ENCODE measurements at places on chromosomes 12 and 14. TPM values are rescaled to one million over a fixed set of nuclear protein-coding genes. Genes with fewer than 3 reads are reported as not detected.
A peak's percentile ranks its signal among the peaks of the same experiment; 100 is the strongest.

GRCh38 chr14:54916101-54916500 lies 13.5 kb upstream of the GCH1 start:
- no peak for DNase-seq

GRCh38 chr14:61234215-61234916 lies 46.8 kb downstream of the TMEM30B start:
- no peak for DNase-seq

DNA sequence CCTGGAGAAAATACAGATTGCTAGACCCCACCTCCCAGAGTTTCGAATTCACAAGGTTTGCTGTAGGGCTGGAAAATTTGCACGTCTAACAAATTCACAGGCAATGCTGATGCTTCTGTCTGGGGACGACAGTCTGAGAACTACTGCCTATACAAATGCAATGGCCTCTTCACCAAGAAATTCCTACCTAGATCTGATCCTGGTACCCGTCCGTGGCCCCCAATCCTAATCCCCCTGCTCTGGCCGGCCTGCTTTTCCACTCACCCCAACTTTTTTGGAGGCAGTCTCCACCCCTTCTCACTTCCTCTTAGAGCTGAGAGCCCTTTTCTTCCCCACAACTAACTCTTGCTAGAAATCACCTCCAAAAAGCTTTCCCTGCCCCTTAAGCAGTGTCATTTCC lies 3.1 kb upstream of the SSH1 start:
- DNase-seq: no peak

- no peak for DNase-seq
These were observed 36.2 kb upstream of the TMEM260 start for GRCh38 chr14:56543436-56543835.

GRCh38 chr12:96396914-96397313 lies 3.3 kb downstream of the CDK17 start:
- DNase-seq: no peak

- no peak for DNase-seq
These were observed 103.9 kb upstream of the MYL2 start for GRCh38 chr12:111024205-111024801.

- DNase-seq: no peak
These were observed 102.1 kb downstream of the ARID2 start for GRCh38 chr12:45831590-45831989.

GRCh38 chr12:130299574-130299973 lies 38.1 kb upstream of the PIWIL1 start:
- DNase-seq: no peak

GRCh38 chr12:82866227-82866775 lies 179.6 kb downstream of the TMTC2 start:
- no peak for DNase-seq

- no peak for DNase-seq
These were observed 120.3 kb downstream of the FBXL14 start for GRCh38 chr12:1474041-1474573.

GRCh38 chr12:96907671-96908422 lies 790 bp downstream of the NEDD1 start:
- peak; percentile 1 for DNase-seq

DNA sequence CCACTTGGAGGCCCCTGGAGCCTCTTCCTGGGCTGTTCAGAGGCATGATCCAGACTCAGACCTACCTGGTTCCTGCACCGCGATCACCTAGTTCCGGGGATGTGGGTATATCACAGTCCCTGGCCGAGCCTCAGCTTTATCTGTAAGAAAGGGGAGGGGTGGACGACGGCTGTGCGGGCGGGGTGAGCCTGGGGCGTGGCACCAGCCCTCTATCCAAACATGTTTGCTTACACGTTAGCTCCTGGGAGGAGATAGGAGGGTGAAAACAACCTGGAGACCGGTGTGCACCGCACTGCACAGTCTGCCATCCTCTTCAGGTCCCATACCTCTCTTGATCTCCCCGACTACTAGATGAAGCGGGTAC lies 1.2 kb downstream of the ANKRD9 start:
- no peak for DNase-seq

DNA sequence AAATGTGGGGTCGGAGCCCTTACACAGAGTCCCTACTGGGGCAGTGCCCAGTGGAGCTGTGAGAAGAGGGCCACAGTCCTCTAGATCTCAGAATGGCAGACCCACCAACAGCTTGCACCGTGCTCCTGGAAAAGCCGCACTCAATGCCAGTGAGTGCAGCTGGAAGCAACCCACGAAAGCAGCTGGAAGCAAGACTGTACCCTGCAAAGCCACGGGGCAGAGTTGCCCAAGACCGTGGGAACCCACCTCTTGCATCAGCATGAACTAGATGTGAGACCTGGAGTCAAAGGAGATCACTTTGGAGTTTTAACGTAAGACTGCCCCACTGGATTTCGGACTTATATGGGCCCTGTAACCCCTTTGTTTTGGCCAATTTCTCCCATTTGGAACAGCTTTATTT lies 12.3 kb downstream of the GTF2A1 start:
- no peak for DNase-seq

GRCh38 chr12:80187660-80188090 lies 88.3 kb downstream of the OTOGL start:
- peak; percentile 11 for DNase-seq

GRCh38 chr12:51943346-51943745 lies 8.2 kb upstream of the ACVR1B start:
- no peak for DNase-seq

DNA sequence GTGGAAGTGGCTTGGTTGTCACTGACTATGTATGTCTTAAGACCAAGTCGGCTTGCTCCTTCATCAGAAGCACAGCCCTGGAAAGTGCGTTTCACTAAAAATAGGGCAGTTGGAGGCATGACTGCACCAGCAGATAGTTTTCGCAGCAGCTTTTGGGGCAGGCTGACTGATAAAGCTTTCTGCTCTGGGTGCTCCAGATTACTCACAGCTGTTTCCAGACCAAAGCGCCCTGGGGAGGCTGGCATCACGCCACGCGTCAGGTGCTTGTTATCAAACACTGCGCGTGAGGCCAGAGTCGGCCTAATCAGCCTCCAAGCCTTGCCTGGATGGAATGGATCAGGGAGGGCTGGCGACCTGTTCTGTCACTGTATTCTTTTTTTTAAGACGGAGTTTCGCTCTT lies 13.3 kb upstream of the LRRC10 start:
- DNase-seq: no peak

GRCh38 chr12:59940631-59941342 lies 345.0 kb downstream of the SLC16A7 start:
- DNase-seq: no peak

DNA sequence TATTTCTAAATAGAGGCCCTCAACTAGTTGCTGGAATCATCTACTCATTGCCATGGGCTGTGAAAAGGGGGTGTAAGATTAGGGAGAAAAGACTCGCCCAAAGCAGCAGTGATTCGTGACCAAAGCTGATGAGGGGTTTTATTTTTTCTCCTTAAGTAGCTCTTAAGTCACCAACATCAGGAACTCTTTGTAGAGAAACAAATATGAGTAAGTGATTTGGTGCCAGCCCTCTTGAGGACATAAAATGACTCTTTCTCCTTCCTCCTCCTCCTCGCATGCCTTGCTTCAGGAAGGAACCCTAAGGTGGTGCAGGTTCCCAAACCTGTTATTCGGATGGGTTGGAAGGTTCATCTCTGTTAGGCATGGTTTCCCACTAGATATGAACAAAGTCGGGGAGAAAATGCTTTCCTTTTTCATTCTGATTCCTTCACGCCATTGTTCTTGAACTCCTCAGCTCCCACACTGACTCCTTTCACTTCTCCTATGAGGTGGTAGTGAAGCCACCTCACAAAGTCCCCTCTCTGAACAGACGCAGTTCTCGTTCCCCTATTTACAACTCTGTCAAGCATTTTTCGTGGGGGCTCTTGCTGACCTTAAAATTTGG lies 113.4 kb downstream of the ETV6 start:
- DNase-seq: no peak

GRCh38 chr12:127125607-127126259 lies 1141.2 kb upstream of the TMEM132C start:
- no peak for DNase-seq

DNA sequence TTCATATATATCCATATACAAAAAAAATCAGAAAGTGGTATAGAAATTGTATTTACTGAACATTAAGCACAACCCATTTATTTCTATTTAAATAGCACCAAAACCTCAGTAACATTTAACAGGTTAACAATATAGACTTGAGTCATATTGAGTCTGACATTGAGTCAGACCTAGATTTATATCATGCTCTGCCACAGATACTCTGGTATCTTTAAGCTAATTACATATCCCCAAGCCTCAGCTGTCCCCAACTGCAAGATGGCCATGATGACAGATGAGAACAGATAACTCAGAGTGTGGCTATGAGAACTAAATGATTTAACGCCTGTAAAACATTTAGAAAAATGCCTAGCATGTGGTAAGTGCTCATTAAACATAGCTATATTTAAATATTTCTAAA lies 40.3 kb downstream of the IFNG start:
- DNase-seq: no peak

DNA sequence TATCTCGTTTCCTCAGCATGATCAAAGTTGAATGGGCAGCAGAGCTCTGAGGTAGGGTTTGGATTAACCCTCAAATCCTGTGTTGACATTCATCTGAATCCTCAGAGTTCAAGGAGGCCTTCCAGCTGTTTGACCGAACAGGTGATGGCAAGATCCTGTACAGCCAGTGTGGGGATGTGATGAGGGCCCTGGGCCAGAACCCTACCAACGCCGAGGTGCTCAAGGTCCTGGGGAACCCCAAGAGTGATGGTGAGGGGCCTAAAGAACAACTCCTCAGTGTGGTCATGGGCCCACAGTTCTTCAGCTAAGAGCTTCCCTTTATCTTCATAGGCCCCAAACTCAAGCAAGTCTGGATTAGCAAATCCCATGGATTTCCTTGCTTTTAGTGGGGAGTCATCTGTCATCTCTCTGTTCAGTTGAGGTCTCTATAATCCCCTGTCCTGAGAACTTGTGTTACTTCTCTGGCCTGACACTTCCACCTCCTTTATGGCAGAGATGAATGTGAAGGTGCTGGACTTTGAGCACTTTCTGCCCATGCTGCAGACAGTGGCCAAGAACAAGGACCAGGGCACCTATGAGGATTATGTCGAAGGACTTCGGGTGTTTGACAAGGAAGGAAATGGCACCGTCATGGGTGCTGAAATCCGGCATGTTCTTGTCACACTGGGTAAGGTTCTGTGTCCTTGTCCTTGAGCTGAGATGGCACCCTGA lies 1.5 kb downstream of the MYL6 start:
- no peak for DNase-seq

GRCh38 chr14:55556929-55557623 lies 22.9 kb upstream of the KTN1 start:
- DNase-seq: peak; percentile 46

GRCh38 chr14:75927564-75928087 lies 54.2 kb downstream of the TGFB3 start:
- no peak for DNase-seq

GRCh38 chr14:95961481-95961880 lies 77.7 kb upstream of the C14orf132 start:
- no peak for DNase-seq

DNA sequence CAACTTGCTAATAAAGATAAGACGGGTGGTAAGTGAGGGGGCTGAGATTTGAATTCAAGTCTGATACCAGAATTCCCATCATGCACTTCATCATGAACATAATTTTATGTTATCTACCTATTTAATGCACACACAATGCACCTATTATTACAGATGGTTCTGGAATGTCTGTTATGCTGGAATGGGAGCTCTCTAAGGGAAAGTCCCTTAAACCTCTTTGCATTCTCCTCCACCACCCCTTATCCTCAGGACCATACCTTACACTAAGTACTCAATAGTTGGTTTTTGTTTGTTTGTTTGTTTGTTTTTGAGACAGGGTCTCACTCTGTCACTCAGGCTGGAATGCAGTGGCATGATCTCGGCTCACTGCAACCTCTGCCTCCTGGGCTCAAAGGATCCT lies 7.0 kb upstream of the MSI1 start:
- DNase-seq: no peak

GRCh38 chr12:28759333-28759732 lies 389.7 kb upstream of the FAR2 start:
- no peak for DNase-seq

- DNase-seq: no peak
These were observed 9.0 kb upstream of the NOVA1 start for GRCh38 chr14:26606729-26607312.

DNA sequence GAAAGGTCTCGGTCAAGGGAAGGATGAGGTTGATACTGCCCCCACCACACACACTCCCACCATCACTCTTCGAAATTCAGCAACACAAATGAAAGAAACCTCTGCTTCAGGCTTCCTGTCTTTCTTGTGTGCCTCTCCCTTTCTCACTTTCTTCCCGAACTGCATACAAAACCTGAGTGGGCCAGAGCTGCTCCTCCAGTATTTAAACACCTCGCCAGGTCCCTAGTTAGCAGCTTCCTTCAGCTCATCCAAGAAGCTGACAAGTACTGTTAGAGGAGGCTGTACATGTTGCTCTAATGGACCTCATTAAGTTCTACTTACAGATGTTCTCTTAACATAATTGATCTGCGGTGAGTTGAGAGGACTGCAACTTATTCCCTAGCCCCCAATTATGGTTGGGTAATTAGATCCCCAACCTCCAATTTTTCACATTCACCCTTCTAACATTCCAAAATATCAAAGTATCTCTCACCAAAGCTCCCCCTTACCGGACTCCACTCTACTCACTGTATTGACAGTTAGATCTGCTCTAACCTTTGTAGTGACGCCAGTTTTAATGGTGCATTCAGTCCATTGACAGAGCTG lies 4.1 kb upstream of the LMO3 start:
- no peak for DNase-seq

The GPR68 gene
- 5.8 TPM for total RNA-seq

The LGR5 gene
- 0.91 TPM for total RNA-seq

The CMA1 gene
- total RNA-seq: not detected

The SLC25A21 gene
- total RNA-seq: 1.7 TPM

The EPYC gene
- total RNA-seq: not detected

The CHST11 gene
- 27.9 TPM for total RNA-seq

The CIROP gene
- not detected for total RNA-seq

The WASHC3 gene
- total RNA-seq: 30.2 TPM

The PRPH gene
- total RNA-seq: 3.1 TPM

All from cerebellum (tissue), 4 donors.